NCI-H1417 treated with DMSO at 0.1 percent for 48 hours (cell line): ENCODE measurements at places on chromosomes 2 and 18.

GRCh38 chr2:204923957-204924356 is 378.7 kb downstream of the PARD3B start:
- no peak for DNase-seq

DNA sequence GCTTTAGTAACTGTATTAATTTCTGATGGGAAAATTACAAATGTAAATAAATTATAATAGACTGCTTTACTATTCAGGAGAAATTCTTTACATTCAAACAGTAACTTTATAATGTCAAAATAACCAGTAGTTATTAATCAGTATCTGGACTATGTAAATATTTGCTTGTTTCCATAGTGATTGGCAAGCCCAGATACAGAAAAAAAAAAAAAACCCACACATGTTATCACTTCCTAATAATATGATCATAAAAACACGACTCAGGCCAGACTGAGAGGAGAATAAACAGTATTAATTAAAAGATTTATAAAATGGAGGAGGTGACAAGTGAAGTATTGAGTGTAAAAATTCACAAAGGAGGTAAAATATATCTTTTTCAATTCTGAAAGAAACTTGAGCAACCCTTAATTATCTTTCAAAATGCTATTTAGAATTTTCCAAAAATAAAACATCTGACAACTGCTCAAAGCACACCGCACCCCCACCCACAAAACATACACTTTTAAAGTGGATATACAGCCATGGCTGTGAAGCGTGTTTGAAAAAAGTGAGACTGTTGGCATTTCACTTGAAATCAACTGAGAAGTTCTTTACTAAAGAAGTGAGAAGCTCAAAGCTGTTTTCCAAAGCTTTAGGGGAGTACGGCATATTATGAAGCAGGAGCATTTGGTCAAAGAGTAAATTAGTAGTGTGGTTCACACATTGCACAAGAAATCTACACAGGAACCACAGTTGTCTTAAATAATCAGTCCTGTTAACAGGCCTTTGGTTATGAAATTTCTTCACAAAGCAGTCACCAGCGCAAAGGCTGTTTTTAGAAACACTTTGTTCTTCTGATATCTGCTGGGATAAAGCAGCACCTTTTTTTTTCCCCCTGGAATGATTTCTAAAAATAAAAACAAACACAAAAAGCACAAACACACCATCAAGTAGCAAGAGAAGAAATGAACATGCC is 475.8 kb downstream of the TXNL1 start:
- DNase-seq, result no peak

GRCh38 chr2:61090386-61090921 is 24.8 kb downstream of the SANBR start:
- DNase-seq, result no peak

DNA sequence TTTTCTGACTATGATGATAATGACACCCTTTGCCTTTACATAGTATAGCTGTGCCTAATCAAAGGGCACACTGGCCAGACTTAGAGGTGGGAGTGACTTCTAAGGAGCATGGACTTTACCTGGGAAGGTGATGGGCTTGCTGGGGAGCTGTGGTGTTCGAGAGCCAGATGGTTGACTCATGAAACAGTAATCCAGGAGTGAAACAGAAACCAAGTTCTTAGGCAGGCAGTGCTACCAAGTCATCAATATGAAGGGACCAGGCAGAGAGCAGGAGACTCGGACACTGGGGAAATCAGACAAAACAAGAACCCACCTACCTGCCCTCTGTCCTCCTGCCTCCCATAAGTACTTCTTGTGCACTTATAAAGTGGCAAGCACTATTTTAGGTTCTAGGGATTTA is 430.4 kb downstream of the DLGAP1 start:
- no peak for DNase-seq

DNA sequence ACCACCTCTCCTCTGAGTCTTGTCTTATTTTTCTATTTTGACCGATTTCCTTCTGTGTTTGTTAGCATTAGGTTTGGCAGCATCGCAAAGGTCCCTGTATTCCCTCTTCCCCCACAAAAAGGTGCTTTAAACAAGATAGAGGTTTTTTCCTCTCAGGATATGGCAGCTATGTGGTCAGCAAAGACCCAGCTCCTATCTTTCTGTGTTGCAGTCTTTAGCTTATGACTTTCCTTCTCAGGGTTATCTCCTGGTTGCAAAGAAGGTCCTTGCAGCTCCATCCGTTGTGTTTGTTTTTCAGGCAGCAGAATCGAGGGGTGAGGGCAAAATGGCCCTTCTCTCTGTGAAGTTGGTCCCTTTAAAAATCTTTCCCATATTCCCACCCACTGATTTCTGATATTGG is 38.4 kb downstream of the GALNT1 start:
- no peak for DNase-seq

DNA sequence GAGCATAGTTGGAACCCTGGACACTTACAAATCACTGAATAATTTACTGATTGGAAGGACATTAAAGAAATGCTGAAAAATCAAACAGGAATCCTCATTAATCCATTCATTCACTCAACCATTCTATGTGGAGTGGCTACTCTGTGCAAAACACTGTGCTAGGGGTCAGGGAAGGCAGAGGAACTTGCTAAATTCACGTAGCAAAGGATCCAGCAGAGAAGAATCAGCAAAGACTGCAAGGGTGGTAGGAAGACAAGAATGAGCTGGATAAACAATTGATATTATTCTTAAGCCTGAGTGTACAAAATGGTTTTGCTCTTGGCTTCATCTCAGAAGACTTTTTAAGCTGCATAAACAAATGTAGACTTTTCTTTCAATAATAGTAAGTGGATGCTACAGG is 164.3 kb upstream of the CAVIN2 start:
- DNase-seq, result no peak

DNA sequence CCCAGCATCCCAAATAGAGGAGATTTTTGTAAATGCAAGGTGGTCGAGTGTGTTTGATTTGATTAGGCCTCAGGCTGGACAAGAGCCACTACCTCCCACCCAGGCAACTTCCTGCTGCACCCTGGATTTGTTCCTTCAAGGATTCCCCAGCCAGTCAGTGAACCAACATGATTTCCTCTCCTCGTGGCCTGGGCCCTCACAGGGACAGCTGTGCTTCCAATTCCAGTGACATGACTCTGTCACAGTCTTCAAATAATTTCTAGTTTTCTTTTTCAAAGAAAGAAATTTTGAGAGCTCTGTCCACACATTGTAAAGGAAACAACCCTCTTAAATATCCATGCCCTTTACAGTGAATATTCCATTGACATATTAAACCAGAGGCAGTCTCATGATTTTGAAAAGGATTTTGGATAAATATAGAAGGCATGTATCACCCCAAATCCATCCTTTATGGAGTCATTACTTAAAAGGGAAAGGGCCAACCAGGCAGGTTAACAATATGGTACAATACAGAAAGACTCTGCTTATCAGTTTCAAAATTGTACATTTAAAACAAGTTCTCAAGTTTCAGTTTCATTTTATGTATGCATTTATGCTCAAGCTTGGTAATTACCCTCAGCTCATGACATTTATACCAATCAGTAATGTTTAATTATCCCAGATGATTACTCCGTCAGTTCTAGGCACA is 121.3 kb upstream of the FOSL2 start:
- DNase-seq, result no peak

DNA sequence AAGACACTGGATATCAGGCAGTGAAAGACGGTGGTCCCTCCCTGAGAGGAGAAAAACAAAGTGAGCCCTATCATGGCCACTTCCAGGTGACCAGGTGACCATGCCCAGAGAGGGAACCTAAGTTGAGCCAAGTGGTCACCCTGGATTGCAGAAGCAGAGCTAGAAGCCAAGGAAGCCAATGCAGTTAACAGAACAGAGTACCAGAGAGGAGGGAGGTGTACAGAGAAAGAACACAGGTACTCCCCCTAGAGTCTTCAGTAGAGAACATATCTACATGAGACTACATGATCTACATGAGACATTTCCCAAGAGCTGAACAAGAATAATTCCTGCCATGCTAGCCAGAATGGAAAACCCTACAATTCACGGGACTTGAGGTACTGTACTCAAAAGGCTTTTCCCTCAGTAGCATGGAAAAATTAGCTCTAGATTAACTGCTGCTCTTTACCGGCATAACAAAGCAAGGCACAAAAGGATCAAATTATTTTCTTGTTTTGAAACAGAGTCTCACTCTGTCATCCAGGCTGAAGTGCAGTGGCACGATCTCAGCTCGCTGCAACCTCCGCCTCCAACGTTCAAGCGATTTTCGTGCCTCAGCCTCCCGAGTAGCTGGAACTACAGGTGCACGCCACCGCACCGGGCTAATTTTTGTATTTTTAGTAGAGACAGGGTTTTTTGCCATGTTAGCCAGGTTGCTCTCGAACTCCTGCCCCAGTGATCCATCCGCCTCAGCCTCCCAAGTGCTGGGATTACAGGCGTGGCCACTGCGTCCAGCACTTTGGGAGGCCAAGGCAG is 23.5 kb downstream of the ROCK2 start:
- DNase-seq, result no peak

DNA sequence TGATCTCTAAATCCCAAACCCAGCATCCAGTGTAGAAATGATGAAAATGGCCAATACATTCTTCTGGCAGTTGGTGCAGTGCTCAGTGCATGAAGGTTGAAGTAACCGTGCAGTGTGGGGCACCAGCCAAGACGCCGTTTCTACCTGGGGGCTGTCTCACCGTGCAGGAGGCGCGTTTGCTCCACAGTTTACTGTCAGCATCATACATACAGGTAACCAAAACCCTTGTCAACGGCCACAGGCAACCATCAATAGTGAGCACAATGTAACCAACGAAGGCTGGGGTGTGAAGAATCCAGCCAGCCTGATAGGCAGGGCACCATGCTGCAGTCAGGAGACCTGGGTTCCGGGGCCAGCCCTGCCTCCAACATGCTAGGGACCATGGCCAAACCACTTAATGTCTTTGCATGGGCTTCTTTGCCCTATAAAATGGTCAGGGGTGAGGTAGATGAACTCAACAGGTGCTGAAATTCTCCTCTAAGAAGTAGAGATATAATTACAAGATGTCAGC is 127.5 kb upstream of the ID2 start:
- no peak for DNase-seq

DNA sequence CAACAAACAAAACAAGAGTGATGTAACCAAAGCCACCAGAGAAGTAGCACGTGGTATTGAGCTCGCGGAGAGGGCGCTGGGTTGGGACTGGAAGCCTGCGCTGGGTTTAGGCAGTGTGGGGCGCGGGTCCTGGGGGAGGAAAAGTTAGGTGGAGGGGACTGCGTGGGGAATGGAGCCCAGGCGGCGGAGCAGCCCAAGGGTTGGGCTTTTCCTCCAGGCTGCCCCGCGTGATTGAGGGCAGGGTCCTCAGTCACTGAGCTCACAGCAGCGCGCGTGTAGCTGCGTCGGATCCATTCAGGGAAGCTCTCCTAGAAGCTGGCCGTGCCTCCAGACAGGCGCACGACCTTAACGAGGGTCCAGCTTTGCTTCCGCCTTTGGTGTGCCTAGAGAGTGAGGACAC is 357.4 kb downstream of the GALR1 start:
- no peak for DNase-seq

DNA sequence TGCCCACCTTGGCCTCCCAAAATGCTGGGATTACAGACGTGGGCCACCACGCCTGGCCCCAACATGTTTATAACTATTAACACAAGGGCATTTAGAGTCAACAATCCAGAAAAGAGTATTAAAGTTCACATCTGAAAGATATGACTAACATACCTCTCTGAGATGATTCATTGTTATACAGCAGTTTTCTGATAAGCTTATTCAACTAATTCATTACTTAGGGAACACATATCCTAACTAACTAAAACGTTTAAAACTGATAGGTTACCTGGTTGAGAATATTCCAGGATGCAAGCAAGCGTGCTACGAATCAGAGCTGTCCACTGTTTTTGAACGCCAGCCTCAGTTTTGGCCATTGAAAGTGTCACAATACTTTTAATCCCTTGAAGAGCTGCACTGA is 34.0 kb upstream of the STRN start:
- no peak for DNase-seq

DNA sequence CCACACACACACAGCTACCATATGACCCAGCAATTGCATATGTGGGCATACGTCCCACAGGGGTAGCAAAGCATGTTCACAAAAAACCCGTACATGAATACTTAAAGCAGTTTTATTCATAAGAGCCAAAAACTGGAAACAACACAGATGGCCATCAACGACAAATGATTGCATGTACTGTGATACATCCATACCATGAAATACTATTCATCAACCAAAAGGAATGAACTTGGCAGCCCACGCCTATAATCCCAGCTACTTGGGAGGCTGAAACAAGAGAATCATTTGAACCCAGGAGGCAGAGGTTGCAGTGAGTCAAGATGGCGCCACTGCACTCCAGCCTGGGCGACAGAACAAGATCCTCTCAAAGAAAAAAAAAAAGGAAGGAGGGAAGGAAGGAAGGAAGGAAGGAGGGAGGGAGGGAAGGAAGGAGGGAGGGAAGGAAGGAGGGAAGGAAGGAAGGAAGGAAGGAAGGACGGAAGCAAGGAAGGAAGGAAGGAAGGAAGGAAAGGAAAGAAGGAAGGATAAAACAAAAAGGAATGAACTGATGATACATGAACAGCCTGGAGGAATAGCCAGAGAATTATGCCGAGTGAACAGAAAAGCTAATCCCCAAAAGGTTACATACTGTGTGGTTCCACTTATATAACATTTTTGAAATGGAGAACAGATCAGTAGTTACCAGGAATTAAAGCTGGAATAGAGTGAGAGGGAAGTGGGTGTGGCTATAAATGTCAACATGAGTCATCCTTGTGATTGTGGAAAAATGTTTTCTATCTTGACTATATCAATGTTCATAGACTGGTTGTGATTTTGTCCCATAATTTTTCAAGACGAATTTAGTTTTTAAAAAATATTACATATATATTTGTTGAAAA is 19.6 kb upstream of the YPEL5 start:
- DNase-seq, result no peak

DNA sequence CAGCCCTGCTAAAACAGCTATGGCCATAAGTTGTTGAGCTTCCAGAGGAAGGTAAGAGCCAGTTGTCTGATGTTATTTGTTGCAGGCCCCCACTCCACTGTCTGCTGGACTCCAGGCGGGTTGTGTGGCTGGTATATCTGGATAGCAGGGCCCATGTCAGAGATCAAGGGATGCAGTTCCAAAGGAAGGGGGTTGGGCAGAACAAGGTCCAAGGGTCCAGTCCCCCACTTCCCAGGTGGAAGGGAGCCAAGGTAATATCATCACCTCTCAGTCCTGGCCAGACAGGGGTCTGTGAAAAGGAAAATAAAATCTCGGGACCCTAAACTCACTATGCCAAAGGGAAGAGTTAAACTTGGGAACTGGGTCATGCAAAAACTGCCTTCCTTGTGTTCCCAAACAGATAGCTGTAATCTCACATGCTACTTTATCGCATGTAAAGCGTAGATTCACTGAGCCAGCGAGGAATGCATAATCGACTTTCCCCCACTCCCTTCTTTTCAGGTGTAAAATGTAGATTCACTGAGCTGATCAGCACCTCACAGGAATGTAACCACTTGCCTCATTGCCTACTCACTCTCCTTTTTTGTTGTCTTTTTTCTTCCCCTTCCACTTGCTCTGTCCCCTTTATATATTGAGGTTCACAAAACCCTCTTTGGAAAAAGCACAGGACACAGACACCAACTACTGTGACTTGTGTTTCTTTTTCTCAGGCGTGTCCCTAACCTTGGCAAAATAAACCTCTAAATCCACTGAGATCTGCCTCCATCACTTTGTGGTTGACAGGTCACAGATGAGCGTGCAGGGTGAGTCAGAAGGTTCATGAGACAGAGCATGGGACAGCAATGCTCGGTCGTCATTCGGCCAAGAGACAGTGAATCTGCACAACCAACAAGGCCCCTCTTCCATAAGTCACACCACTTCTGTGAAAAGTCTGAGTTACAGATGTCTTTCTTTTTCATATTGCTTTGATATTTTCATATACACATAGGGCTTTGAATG is 255.3 kb upstream of the SIX2 start:
- DNase-seq, result no peak

- no peak for DNase-seq
Measured at GRCh38 chr2:457262-457661, 169.4 kb upstream of the ALKAL2 start.
